ENCODE measurements at places on chromosomes 1 and 21.
A peak's percentile ranks its signal among the peaks of the same experiment; 100 is the strongest.

DNA sequence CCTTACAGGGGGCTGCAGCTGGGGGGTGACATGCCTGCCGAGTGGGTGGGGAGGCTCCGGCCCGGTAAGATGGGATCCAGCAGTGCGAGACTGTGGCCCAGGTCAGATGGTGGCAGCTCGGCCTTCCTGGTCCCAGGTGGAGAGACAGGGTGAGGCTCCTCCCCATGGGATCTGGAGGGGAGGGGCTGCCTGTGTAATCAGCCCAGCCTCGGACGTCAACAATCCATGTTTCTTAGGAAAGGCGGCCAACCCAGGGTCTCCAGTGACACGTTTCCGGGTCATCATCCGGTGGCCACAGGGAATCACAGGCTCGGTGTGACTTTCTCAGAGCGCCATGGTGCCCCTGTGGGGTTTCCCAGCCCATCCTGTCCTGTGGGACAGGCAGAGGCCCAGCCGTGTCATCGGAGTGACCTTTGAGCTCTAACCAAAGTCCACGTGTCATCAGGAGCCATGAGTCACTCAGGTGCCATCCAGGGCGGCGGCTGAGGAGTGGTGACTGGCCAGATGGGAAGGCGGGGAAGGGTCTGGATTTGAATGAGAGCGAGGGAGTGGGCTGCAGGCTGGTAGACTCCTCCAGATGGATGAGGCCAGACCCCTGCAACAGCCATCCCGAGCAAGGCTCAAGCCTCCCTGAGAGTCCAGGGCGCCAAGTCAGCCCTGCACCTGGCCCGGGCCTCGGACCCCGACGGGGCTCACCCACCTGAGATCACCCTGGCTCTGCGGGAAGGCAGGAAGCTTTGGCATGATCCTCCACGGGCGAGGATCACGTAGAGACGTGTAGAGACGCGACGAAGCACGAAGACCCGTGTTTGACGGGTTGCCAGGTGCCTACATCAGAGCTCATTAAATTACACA is 6.6 kb upstream of the HES4 start:
- DNase-seq = no peak

DNA sequence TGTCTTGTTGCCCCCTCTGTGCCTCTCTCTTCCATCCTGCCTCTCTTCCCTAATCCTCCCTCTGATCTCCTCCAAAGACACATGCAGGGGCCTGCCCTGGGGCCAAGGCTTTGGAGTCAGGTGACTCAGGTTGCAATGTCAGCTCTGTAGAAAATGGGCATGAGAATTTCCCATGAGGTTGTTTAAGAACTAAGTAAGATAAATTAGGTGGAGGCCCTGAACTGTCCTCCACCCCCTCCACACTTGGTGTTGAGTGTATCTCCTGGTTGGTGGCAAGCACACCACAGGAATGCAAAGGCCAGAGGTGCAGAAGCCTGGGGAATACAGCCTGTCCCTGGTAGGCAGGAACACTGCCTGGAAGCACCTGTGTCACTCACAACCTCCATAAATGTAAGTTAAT is 63.9 kb upstream of the GRIK3 start:
- DNase-seq = no peak

DNA sequence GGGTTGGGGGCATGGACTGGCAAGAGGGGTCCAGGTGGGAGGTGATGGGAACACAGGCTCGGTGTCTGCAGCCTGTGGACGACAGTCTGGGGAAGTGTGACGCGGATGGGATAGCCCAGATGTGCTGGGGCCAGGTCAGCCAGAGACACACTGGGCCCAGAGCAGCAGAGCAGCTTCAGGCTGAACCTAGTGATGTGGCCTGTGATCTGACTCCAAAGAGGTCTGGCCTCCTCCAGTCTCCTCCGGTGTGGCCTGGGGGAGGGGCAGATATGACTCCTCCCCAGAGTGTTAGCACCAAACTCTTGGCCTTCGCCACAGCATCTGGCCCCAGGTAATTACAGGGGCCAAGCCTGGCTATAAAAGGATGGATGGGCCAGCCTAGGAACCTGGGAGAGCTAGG is 13.5 kb downstream of the EFNA3 start:
- no peak for DNase-seq

DNA sequence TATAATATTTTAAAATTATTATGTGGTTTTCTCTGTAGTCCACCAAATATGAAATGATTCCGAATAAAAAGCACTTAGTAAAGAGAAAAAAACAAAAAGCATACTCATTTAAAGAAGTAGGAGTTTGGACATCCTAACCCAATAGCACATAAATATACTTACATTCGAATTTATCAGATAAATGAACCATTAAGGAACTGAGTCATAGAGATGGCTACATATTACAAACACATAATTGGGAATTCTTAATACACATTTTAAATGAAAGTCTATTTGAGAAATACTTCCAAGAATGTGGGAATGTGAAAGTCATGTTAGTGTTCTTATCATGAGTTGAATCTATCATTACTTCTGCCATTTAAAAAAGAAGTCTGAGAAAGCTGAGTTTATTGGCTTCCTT is 75.0 kb downstream of the USP24 start:
- no peak for DNase-seq

- DNase-seq = no peak
These were observed 226.4 kb upstream of the C8B start for GRCh38 chr1:57192222-57192621.

DNA sequence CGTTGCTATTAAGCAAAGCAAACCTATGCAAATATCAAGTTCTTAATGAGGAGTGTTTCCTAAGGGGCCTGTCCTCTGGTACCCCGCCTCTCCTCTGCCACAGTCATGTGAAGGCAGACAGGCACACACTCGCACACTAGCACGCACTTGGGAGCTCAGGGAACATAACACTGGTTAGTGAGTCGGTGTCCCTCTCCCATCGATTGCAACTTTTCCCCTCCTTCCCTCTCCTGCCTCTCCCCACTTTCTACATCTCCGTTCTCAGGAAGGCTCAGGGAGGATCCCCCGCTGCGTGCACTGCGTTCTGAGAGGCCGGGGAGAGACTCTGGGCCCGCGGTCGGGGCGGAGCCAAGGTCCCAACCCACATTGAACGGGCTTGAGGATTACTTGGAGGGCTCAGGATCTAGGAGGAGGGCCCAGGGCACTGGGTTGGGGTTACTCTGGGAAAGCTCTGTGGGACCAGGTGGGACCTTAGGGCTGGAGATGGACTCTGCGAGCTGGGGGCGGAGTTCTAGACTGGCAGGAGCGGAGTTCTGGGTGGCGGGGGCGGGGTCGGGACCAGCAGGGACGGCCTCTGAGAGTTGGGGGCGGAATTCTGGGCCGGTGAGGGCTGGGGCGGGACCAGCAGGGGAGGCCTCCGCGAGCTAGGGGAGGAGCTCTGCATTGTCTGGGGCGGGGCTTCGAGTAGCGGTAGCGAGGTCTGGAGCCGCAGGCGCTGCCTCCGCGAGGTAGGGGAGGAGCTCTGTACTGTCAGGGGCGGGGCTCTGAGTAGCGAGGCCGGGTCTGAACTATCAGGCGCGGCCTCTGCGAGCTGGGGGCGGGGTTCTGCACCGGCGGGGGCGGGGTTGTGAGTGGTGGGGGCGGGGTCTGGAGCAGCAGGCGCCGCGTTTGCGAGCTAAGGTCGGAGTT is 533 bp upstream of the LEPR start:
- DNase-seq = peak; percentile 94

DNA sequence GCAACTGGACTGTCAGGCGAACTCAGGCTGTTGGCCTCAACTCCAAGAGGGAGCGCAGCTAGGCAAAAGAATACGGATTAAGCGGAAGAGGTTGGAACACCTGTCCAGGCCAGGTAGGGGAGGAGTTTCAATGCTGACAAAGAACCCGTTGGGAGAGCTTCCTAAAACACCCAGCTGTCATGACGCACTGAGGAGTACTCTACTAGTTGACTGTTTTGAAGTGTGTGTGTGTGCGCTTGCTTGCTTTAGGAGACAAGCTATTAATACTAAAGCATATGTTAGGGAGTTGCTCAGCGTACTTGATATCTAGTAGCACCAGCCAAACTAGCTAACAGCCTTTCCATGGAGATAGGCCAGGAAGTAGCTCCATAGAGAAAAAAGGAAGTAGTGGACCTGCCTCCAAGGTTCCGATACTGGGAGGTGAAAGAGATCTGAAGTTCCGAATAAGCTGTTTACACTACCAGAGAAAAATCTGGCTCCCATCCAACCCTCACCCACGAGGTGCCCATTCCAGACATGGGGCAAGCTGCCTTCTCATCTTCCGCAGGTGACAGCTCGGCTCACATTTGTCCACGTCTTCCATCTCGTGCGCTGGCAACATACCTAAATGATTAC is 974 bp upstream of the FNBP1L start:
- DNase-seq = no peak

- no peak for DNase-seq
These were observed 67.5 kb upstream of the PRDX6 start for GRCh38 chr1:173409613-173410012.

GRCh38 chr1:210342986-210343780 is 14.5 kb downstream of the HHAT start:
- peak; percentile 11 for DNase-seq

DNA sequence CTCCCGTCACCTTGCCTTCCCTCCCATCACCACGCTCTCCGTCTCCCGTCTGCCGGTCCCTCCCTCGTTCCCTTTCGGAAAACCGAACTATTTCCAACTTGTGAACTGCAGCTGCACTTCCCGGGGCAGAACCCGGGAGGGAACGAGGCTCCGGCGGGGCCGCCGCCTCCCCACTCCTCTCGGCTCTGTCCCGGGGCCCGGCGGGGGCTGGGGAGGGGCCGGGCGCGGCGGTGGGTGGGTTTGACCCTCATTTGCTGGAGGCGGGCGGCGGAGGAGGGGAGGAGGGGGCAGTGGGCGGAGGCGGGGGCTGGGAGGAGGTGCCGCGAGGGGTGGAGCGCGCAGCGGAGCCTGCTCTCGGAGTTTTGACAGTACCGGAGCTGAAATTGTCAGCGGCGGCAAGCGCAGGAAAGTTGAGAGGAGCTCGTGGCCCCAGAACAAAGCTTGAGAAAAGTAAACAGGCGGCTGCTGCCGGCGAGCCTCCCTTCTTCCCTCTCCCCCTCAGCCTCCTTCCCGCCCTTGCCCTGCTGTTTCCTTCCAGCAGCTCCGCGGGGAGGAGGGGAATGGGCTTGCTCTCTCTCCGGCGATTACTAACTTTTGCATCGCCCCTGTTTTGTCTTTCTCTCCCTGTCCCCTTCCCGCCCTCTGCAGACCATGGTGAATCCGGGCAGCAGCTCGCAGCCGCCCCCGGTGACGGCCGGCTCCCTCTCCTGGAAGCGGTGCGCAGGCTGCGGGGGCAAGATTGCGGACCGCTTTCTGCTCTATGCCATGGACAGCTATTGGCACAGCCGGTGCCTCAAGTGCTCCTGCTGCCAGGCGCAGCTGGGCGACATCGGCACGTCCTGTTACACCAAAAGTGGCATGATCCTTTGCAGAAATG is 2.9 kb downstream of the LMO4 start:
- no peak for DNase-seq

DNA sequence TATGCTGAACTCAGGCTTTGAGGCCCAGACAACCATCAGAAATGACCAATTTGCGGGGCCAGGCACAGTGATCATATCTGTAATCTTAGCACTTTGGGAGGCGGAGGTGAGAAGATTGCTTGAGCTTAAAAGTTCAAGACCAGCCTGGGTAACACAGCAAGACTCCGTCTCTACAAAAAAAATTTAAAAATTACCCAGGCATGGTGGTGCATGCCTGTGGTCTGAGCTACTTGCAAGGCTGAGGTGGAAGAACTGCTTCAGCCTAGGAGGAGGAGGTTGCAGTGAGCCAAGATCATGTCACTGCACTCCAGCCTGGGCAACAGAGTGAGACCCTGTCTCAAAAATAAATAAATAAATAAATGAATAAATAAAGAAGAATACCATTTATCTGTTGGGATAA is 156.5 kb downstream of the EIF4G3 start:
- DNase-seq = no peak

GRCh38 chr21:45592626-45593134 is 50.4 kb upstream of the SLC19A1 start:
- no peak for DNase-seq

DNA sequence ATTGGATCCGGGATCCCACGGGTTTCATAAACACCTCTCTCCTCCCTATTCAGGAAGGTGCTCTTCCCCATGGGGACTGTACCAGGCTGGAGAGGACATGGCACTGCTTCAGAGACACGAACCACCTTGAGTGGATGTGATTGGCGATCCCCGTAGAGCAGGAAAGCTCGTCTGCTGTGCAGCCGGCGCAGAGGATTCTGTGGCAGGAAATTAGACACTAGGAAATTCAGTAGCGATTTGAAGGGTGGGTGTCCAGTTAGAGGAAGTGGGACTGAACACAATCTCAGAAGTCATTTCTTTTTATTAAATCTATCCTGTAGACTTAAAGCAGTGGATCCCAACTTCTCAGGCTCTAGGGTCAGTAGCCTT is 767 bp downstream of the PDIK1L start:
- no peak for DNase-seq

DNA sequence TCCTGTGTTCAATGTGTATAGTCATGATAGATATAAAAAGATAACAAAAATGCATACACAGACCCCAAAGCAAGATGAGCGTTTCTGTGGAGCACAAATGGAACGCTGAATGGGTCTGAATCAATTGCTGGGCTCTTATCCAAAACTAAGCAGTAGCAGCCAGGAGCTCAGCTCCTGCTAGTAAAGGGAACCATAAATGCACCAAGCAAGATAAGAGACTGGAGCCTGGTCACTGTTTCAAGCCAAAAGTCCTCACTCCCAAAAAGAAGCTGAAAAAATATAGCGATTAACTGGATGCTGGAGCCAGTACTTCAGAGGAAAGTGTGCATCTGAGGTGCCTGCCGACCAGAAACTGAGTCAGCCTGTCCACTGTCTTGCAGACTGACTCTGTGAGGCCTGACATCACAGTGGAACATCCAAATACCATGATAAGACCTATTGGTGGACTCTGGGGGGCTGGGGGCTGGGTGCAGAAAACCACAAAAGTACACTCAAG is 68.9 kb downstream of the LRRC8C start:
- DNase-seq = no peak

Data from GM18507 (cell line).